ENCODE measurements at places on chromosomes 1 and 21. TPM values are rescaled to one million over a fixed set of nuclear protein-coding genes. Genes with fewer than 3 reads are reported as not detected.

GRCh38 chr1:193111641-193112090 is 6.5 kb upstream of the GLRX2 start:
- H3K27ac ChIP-seq: peak overlapping the region; percentile 56
- H3K36me3 ChIP-seq: no peaks in the 10 kb centered on the region
- H3K4me3 ChIP-seq: no peak overlapping the region
- no peak for DNase-seq
- H3K4me1 ChIP-seq: no peaks in the 10 kb centered on the region

DNA sequence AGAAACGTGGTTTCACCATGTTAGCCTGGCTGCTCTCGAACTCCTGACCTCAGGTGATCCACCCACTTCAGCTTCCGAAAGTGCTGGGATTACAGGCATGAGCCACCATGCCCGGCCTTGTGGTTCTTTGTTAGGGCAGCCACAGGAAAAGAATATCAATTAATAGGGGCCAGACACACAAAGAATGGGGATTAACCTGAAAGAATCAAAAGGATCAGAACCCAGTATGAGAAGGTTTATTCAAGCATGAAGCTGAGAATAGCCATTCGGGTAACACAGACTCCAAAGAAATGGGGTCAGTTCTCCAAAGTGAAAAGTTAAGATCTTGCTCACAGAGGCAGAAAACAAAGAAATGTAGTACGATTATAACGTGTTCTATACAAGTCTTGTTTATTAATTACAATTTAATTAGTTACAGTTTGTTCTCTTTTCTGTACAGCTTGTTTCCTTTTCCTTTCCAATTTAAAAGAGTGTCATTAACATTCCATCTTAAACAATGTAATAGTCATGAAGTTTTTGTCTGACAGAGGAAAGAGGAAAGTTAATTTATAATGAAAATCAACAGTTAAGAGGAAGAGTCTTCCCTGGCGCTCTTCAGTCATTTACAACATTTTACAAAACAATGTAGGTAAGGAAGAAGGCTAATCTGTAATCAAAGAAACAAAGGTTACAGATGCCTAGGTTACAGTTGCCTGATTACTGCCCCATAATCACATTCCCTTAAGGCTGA is 51.3 kb upstream of the SLC45A1 start:
- peak overlapping the region; percentile 42 for H3K27ac ChIP-seq
- H3K36me3 ChIP-seq: no peaks in the 10 kb centered on the region
- no peak overlapping the region for H3K4me3 ChIP-seq
- no peaks in the 10 kb centered on the region for H3K27me3 ChIP-seq

GRCh38 chr1:8589571-8589970 is 227.9 kb downstream of the RERE start:
- no peak overlapping the region for H3K4me3 ChIP-seq
- H3K27ac ChIP-seq: no peak overlapping the region
- peaks cover 16% of the 10 kb centered on the region for H3K4me1 ChIP-seq
- H3K36me3 ChIP-seq: no peaks in the 10 kb centered on the region
- H3K27me3 ChIP-seq: no peaks in the 10 kb centered on the region

- H3K27me3 ChIP-seq: no peaks in the 10 kb centered on the region
- H3K27ac ChIP-seq: no peak overlapping the region
- H3K36me3 ChIP-seq: peaks cover 20% of the 10 kb centered on the region
- DNase-seq: no peak
- peaks cover 4% of the 10 kb centered on the region for H3K4me1 ChIP-seq
These were observed 150.3 kb downstream of the TIAM1 start for GRCh38 chr21:31193761-31194160.

DNA sequence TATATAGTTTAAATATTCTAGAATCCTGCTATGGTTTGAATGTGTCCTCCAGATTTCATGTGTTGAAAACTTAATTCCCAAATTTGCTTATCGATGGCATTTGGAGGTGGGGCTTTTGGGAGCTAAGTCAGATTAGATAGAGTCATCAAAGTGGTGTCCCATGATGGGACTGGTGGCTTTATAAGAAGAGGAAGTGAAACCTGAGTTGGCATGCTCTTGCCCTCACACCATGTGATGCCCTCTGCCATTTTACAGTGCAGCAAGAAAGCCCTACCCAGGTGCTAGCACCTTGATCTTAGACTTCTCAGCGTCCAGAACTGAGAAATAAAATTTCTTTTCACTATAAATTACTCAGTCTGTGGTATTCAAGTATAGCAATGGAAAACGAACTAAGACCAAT is 111.3 kb downstream of the TGFB2 start:
- H3K4me3 ChIP-seq: no peak overlapping the region
- H3K36me3 ChIP-seq: no peaks in the 10 kb centered on the region
- H3K27ac ChIP-seq: no peak overlapping the region
- no peaks in the 10 kb centered on the region for H3K27me3 ChIP-seq

DNA sequence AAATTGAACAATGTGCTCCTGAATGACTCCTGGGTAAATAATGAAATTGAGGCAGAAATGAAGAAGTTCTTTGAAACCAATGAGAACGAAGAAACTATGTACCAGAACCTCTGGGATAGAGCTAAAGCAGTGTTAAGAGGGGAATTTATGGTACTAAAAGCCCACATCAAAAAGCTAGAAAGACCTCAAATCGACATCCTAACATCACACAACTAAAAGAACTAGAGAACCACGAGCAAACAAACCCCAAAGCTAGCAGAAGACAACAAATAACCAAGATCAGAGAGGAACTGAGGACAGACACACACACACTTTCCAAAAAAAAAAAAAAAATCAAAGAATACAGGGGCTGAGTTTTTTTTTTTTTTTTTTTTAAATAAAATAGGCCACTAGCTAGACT is 564.2 kb downstream of the SMYD3 start:
- no peak for DNase-seq
- H3K4me1 ChIP-seq: no peaks in the 10 kb centered on the region
- H3K36me3 ChIP-seq: no peaks in the 10 kb centered on the region
- no peak overlapping the region for H3K4me3 ChIP-seq
- no peaks in the 10 kb centered on the region for H3K27me3 ChIP-seq
- H3K27ac ChIP-seq: no peak overlapping the region

GRCh38 chr1:119910618-119911017 is 14.3 kb upstream of the ADAM30 start:
- H3K27ac ChIP-seq: no peak overlapping the region
- H3K4me1 ChIP-seq: no peaks in the 10 kb centered on the region
- H3K27me3 ChIP-seq: no peaks in the 10 kb centered on the region
- no peak for DNase-seq
- H3K36me3 ChIP-seq: peaks cover 22% of the 10 kb centered on the region
- H3K4me3 ChIP-seq: no peak overlapping the region

DNA sequence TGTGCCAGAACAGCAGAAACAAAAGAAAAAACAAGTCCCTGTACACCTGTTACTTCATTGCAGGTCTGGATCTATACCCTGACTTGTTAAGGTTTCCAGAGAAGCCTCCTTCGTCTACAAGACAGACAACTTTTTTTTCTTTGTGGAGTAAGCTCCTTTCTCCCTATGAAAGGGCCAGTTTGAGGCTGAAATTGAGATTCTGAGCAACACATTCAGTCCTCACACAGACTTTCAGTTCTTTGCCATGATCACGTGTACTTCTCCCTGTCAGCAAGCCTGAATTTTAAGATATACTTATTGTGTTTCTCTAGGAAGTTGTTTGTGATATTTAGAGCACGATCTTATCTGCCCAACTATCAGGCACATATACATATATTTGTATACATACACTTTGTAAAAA is 374.0 kb downstream of the NTNG1 start:
- no peak overlapping the region for H3K27ac ChIP-seq
- no peaks in the 10 kb centered on the region for H3K27me3 ChIP-seq
- H3K4me1 ChIP-seq: no peaks in the 10 kb centered on the region
- no peak for DNase-seq
- H3K4me3 ChIP-seq: no peak overlapping the region

DNA sequence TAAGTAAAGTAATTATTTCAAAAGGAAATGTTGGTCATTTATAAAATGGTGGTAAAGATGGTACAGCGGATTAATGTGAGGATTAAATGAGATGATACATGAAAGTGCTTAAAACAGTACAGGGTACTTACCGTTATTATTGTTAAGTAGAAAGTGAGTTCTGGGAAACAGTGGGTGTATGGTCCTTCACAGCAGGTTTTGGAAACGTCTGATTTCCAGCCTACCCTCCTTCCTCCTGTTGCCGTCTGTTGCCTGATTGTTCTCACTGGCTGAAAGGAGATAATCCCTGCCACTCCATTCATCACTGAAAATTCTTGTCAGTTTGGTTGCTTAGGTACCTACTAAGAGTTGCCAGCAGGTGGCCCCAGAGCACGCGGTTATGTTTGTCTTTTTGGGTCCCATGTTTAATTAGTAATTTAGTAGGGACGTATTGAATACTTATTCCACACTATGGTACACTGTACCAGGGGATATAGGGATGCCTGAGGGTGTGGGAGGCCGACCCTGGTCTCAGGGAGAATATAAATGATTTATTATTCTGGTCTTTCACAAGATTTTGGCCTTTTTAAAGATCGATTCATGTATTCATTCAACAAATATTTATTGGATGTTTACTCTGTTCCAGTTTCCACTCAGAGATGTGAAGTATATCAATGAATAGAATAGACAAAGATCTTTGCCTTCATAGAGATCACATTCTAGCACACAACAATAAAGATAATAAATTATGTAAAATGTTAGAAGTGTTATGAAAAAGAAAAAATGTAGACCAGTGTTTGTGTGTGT is 30.8 kb upstream of the RPTN start:
- no peak for DNase-seq
- peaks cover 41% of the 10 kb centered on the region for H3K4me1 ChIP-seq
- no peaks in the 10 kb centered on the region for H3K27me3 ChIP-seq
- H3K4me3 ChIP-seq: peak overlapping the region; percentile 57

DNA sequence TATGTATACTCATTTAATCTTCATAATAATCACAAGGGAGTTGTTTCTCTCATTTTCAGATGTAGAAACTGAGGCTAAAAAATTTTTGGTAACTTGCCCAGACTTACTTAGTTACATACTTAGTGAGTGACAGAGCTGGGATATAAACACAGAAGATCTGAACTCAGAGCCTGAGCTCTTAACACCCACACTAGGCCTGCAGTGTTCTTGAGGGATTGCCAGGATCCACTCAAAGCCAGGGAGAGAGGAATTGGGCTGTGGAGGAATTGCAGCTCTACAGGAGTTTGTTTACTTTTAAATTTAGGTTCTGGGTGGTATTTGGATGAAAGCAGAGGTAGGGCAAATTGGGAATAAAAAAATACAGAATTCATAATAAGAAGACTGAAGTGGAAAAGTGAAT is 515.1 kb upstream of the PLXNA2 start:
- H3K4me1 ChIP-seq: no peaks in the 10 kb centered on the region
- H3K36me3 ChIP-seq: no peaks in the 10 kb centered on the region
- H3K27me3 ChIP-seq: no peaks in the 10 kb centered on the region
- no peak overlapping the region for H3K27ac ChIP-seq
- H3K4me3 ChIP-seq: no peak overlapping the region

GRCh38 chr1:62280150-62280549 is 39.1 kb downstream of the KANK4 start:
- H3K27ac ChIP-seq: no peak overlapping the region
- H3K4me3 ChIP-seq: no peak overlapping the region
- no peaks in the 10 kb centered on the region for H3K36me3 ChIP-seq
- H3K4me1 ChIP-seq: peaks cover 3% of the 10 kb centered on the region
- peaks cover 2% of the 10 kb centered on the region for H3K27me3 ChIP-seq
- no peak for DNase-seq

DNA sequence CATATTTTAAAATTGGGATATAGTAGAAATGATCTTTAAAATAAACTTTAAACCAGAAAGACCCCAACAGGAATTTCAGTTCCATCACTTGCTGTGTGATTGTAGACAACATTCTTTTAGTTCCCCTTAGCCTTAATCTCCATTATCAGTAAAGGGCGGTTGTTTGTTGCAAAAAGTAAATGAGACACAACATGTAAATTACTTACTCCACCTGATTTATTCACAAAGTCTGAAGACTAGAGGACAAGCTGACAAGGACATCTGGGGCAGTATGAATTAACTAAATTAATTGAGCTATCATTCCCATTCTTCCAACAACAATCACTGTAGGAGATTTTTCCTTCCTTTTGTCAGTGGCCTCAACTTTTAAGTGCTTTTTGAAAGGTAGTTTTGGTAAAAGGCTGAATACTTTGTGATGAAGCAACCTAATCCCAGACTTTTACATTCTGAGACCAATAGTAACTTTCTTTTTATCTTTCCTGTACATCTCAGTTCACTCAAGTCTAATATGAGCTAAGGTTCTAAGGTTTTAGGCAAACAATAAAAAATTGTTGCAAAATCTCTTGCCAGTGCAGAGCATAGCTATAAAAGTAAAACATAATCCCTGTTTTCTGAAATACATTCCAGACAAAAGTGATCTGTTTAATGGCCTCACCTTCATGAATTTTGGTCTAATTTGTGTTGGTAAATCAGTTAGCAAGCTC is 6.2 kb downstream of the SLC19A2 start:
- H3K4me3 ChIP-seq: no peak overlapping the region
- peaks cover 15% of the 10 kb centered on the region for H3K36me3 ChIP-seq
- no peak overlapping the region for H3K27ac ChIP-seq
- DNase-seq: no peak
- H3K4me1 ChIP-seq: peaks cover 22% of the 10 kb centered on the region
- H3K27me3 ChIP-seq: no peaks in the 10 kb centered on the region

DNA sequence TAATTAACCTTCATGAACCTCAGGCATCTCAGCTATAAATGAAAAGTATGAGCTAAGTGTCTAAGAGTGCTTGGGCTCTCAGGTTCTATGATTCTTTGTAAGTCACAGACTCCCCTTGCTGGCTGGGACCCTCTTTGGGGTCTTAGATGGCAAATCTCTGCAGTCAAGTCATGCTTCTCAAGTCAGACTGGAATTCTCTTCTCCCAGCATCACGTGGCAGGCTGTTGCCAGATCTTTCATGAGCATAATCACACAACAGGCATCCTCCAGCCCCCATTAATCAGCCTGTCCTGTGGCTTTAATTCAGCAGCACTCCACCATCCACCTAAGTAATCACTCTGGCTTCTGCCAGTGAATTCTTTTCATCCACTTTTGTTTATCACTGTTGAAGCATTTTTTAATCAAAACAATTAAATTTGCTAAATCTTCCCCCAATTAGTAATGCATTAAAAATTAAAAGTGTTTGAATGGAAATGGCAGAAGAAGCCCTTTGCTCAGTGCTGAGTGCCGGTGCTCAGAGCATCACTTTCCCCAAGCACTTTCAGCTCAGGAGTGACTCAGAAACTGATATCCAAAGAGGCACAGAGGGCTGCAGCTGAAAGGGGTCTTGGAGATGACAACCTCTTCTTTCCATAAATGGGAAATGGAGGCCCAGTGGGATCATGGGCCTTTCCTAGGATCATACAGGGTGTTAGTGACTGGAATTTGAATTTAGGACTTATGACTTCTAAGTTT is 50.2 kb downstream of the C8A start:
- no peaks in the 10 kb centered on the region for H3K4me1 ChIP-seq
- no peaks in the 10 kb centered on the region for H3K27me3 ChIP-seq
- no peaks in the 10 kb centered on the region for H3K36me3 ChIP-seq
- no peak overlapping the region for H3K4me3 ChIP-seq
- H3K27ac ChIP-seq: no peak overlapping the region
- no peak for DNase-seq

- H3K27ac ChIP-seq: no peak overlapping the region
- no peak overlapping the region for H3K4me3 ChIP-seq
- no peaks in the 10 kb centered on the region for H3K4me1 ChIP-seq
- no peaks in the 10 kb centered on the region for H3K36me3 ChIP-seq
- H3K27me3 ChIP-seq: peaks cover 42% of the 10 kb centered on the region
- DNase-seq: no peak
These were observed 55.6 kb upstream of the ACTRT2 start for GRCh38 chr1:2965676-2966075.

MYOC gene
- total RNA-seq: 1.9 TPM

AXDND1 gene
- total RNA-seq: 1.3 TPM

WDR64 gene
- not detected for total RNA-seq

CSMD2 gene
- 0.08 TPM for total RNA-seq

DCST2 gene
- 15.5 TPM for total RNA-seq

NR5A2 gene
- 0.49 TPM for total RNA-seq

DMRTB1 gene
- total RNA-seq: not detected

ETV3L gene
- total RNA-seq: not detected

LRRN2 gene
- total RNA-seq: 0.21 TPM

CFAP141 gene
- total RNA-seq: not detected

CLCN6 gene
- 22.5 TPM for total RNA-seq

Data from suprapubic skin (tissue), 4 donors.